ENCODE measurements at places on chromosomes 7 and 10. TPM values are rescaled to one million over a fixed set of nuclear protein-coding genes. Genes with fewer than 3 reads are reported as not detected.

GRCh38 chr7:122515404-122515803 lies 183.5 kb downstream of the RNF133 start:
- DNase-seq: no peak

DNA sequence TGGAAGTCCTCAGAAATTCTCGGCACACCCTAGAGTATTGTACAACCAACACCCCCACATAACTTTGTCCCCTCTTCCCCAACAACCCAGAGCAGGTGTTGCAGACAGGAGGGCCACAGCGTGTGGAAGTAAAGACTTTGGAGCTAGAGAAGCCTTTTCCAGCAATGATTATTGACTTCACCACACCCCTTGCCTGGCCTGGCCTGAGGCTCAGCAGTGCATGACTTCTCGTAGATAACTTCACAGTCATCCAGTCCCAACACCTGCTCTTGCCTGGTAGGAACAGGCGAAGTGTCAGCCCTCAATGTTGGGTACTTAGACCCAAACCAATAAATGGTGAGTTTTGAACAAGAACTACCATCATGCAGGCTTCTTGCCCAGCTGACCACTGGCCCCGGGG lies 36.7 kb downstream of the GOT1 start:
- no peak for DNase-seq

DNA sequence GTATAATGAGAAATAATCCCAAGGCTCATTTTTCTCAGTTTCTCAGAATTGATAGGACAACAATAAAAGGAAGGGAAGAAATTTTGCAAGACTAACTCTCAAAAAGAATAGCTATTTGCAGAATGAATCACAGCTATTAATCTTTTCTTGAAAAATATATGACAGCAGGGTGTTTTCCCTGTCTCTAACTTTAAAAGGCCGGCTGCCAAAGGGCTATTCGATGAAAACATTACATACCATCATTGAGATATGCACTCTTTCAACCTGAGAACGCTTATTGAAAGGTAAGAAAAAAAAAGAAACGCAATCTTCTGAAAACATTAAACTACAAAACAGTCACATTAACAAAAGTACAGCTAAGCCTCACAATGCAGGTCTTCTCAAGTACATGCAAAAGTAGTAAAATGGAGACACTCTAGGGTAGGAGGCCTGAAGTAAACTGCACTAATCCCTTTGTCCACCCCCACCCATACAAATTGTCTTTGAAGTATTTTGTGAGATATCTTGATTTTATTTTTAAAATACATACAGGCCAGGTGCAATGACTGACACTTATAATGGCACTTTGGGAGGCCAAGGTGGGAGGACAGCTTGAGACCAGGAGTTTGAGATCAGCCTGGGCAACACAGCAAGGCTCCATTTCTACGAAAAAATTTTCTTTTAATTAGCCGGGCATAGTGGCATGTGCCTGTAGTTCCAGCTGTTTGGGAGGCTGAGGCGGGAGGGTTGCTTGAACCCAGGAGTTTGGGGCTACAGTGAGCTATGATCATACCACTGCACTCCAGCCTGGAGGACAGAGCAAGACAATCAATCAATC lies 83.0 kb downstream of the PARD3 start:
- peak; percentile 40 for DNase-seq

DNA sequence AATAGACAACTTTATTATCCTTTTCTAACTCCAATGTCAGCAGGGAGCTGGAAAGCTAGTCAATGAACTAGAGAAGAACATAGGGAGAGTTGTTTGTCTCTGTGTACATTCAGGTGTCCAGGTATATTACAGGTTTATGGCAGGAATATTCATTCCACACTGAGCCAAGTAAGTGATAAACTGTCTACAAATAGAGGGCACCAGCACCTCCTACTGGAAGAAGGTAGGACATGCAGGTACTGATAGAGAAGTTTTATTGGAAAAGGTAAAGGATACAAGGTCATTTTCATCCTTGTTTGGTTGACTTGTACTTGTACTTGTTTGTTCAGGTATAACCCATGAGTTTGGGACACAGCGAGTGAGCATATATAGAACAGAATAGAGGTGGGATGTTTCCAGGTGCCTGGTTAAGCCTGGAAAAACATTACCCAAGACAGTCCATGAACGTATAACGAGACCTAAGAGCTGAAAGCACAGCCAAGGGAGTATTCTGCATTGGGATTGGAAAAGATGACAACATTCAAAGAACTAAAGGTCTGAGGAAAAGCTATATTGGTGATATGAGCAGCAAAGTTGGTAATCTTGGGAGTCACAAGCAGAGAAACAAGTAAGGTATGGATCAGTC lies 61.4 kb upstream of the PPP1R3C start:
- DNase-seq: peak; percentile 71

Gene RBP3
- total RNA-seq: 0.20 TPM

GRCh38 chr10:8238986-8239385 lies 184.5 kb downstream of the GATA3 start:
- no peak for DNase-seq

GRCh38 chr10:126223512-126224067 lies 164.7 kb downstream of the ADAM12 start:
- DNase-seq: no peak

GRCh38 chr7:141986923-141987322 lies 8.8 kb upstream of the MGAM start:
- no peak for DNase-seq

DNA sequence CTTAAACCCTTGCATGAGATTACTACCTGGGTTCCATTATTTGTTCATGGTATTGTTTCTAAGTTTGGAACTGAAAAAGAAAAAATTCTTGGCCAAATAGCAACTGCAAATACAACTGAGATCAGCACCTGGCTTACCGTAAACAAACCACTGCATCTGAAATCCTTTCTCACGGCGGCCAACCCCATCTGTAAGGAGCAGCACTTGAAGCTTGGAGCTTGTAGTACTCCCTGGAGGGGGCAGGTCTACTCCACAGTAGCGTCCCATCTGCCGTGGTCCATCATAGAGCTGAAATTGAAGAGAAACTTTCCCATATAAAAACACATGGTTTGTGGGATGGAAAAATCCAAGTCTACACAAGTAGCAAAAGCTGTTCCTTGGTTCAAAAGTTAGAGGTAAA lies 109.9 kb downstream of the CUBN start:
- no peak for DNase-seq

- no peak for DNase-seq
These were observed 64.9 kb downstream of the EEPD1 start for GRCh38 chr7:36217961-36218284.

DNA sequence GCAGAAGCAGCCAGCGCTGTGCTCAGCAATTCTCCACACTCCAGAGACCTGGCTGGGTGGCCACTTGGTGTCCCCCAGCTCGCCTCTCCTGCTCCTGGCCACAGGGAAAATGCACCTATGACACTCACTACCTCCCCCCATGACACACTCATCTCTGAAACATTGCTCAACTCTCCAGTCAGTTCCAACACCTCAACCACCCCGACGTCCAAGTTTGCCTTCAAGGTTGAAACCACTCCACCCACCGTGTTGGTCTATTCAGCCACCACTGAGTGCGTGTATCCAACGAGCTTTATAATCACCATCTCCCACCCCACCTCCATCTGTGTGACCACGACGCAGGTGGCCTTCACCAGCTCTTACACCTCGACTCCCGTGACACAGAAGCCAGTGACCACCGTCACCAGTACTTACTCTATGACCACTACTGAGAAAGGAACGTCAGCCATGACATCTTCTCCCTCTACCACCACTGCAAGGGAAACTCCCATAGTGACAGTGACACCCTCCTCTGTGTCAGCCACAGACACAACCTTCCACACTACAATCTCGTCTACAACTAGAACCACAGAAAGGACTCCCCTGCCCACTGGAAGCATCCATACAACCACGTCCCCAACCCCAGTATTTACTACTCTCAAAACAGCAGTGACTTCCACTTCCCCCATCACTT lies 2.7 kb downstream of the MUC3A start:
- no peak for DNase-seq

Gene SH2D4B
- not detected for total RNA-seq

Gene ATP6V0E2
- total RNA-seq: 93.3 TPM

Gene PALD1
- 25.5 TPM for total RNA-seq

Gene NXPH1
- total RNA-seq: not detected

Gene GRID2IP
- not detected for total RNA-seq

DNA sequence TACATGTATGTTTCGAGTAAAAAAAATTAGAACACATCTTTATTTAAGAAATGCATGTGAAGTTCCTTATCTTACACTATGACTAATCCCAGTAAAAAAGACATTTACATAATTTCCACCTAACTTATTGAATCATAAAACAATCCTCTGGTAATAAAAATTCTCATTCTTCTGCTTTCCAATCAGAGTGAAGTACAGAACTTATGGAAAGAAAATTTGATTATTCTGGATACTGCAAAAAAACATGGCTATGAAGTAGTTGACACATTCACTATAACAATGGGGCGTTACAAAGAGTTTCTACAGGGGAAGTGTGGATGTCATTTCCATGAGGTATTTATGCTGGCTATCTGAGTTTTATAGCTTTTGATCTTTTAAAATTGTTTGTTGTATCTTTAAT lies 57.7 kb upstream of the WNT16 start:
- DNase-seq: no peak

GRCh38 chr10:11218395-11218794 lies 200.7 kb downstream of the CELF2 start:
- DNase-seq: no peak

Gene EPO
- total RNA-seq: not detected

Gene ARMH3
- 9.2 TPM for total RNA-seq

DNA sequence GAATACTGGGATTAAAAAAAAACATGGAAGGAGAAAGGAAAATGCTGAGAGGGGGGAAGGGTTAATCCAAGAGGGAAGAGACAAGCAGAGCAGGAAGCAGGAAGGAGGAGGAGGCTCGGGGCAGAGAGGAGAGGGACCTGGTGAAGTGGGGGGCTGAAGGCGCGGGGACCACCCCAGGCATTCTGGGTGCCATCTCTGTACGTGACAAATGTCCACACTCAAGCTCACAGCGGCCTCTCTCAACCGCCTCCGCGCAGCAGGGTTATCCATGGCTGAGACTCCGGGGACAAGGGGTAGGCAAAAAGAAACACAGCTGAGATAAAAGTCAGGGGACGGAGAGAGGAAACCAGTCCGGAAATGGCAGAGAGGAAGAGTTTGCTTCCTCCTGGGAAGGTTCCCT lies 33.9 kb downstream of the EN2 start:
- no peak for DNase-seq

Gene ORC5
- 56.5 TPM for total RNA-seq

Gene AQP1
- total RNA-seq: 9.8 TPM

Gene PRR15
- total RNA-seq: 101 TPM

Gene KLF14
- total RNA-seq: not detected

DNA sequence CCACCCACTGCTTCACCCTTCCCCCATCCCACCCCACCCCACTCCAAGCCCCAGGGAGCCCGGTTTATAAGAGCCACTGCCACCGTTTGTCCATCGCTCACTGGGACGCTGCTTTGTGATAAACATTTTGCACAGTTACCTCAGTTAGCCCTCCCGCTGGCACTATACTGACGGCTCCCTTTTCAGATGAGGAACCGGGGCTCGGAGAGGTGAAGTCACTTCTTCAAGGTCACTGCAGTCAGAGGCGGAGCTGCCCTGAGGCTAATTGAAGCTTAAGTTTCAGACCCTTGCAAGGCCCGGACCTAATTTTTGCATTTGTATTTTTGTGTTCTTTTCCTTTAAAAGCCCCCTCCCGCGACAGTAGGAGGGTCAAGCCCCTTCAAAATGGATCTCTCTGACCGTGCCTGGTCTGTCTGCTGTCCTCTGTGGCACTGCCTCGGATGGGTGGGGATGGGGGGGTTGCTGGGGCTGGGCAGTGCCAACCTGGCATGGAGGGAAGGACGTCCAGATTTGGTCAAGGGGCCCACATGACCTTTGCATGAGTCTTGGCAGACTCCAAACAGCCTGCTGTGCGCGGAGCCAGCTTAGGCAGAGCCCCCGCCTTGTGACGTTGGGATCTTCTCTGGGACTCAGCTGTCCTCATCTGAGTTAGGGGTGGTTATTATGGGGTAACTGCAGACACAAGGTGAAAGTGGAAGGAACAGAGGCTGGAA lies 17.7 kb upstream of the NODAL start:
- DNase-seq: no peak

DNA sequence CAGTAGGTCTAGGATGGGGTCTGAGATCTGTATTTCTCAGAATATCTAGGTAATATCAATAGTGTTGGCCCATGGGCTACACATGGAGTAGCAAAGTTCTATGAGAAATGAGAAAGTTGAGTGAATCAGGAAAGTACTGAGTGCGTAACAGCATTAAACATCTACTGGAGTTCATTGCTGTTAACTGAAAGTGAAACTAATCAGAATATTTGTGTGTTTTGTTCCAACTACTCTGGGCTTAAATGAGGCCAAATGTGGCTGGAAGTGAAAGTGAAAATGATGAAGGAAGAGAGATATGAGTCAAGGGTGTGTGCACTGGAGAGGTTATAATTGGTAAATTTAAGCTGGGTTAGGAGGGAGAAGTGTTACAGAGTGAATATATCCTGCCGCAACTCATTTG lies 46.5 kb downstream of the TMEM106B start:
- no peak for DNase-seq

Gene GIMAP1
- not detected for total RNA-seq

GRCh38 chr10:107098326-107098725 lies 66.2 kb downstream of the SORCS1 start:
- no peak for DNase-seq

DNA sequence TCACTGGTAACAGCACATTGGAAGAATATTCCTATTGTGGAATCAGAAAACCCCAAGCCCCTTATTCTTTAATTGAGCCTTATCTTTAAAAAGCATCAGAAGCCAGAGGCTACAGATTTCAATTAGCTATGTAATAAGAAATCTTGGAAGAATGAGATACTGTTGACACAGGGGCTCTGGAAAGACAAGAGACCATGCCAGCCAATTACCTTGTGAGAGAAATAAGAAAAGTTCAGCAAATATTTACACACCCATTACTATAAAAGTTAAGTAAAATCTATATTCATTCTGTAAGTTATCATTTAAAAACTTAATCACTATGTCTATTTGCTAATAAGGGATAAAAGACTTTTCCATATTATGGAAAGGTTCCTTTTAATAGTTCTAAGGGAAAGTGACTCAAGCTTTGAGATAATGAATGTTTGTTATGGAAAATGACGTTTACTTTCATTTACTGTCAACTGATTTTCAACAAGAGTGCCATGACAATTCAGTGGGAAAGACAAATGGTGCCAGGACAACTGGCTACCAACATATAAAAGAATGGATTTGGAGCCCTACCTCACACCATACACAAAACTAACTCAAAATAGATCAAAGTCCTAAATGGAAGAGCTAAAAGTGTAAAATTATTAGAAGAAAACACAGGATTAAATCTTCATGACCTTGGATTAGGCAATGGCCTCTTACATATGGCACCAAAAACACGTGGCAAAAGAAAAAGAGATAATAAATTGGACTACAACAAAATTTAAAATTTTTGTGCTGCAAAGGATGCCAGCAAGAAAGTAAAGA lies 28.3 kb downstream of the ZFAND2A start:
- no peak for DNase-seq

- no peak for DNase-seq
These were observed 153.6 kb downstream of the TYW1B start for GRCh38 chr7:72674394-72674793.

- no peak for DNase-seq
These were observed 54.1 kb upstream of the NPTX2 start for GRCh38 chr7:98562871-98563495.

Gene HKDC1
- total RNA-seq: 29.7 TPM

Gene VIPR2
- total RNA-seq: not detected

GRCh38 chr7:84336303-84336702 lies 141.7 kb upstream of the SEMA3A start:
- DNase-seq: no peak

Gene PNLIPRP2
- total RNA-seq: not detected

Gene VPS26A
- total RNA-seq: 10.3 TPM

GRCh38 chr10:125231116-125231812 lies 70.9 kb upstream of the CTBP2 start:
- peak; percentile 75 for DNase-seq

All from HT-29 (cell line).